ENCODE measurements at places on chromosomes 2 and 18. TPM values are rescaled to one million over a fixed set of nuclear protein-coding genes. Genes with fewer than 3 reads are reported as not detected.
A peak's percentile ranks its signal among the peaks of the same experiment; 100 is the strongest.

- DNase-seq, result no peak
Measured at GRCh38 chr2:32947484-32948143, 861 bp downstream of the LTBP1 start.

Gene LRRTM1
- not detected for total RNA-seq

DNA sequence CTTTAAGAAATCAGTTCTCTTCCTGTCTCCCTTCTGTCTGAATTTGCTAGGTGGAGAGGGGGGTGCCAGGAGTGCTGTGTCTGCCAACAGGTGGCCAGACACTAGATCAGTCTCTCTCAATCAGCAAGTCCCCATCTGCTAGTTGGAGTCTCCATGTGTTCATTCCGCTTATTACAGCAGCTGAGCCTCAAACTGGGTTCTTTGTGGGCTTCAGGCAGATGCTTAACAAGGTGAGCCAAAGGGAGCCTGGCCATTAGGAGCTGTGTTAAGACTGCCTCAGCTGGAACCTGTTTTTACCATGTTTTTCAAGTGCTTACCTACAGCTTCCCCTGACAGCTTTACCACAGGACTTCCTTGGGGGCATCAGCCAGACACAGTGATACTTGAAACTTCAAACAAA is 401.9 kb downstream of the LRP1B start:
- DNase-seq, result no peak

- DNase-seq, result no peak
Measured at GRCh38 chr2:37091873-37092272, 7.6 kb downstream of the GPATCH11 start.

Gene PKP4
- total RNA-seq, result 69.3 TPM

- DNase-seq, result no peak
Measured at GRCh38 chr2:241936457-241937133, 67.1 kb downstream of the RTP5 start.

- no peak for DNase-seq
Measured at GRCh38 chr2:156492979-156493378, 56.8 kb downstream of the GPD2 start.

- DNase-seq, result no peak
Measured at GRCh38 chr2:97931858-97932225, 63.9 kb downstream of the TMEM131 start.

DNA sequence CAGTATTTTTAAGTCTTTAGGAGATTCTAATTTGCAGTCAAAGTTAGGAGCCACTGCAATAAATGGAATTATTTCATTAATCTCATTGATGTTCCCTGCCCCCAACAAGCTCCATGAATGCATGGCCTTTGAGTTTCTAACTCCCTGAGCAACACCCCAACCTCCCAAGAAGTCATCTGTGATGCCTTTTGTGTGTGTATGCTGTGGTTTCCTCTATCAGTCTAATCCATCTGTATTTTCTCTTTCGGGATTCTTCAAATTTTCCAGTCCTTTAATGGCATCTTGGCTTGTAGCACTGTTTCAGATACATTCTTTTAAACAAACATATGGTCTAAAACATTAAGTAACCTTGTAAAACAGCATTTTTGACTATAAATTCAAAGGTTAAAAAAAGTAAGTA is 16.8 kb downstream of the SERPINB10 start:
- no peak for DNase-seq

GRCh38 chr2:79512442-79513401 is at the start of gene CTNNA2:
Gene CTNNA2 (plus strand): TSS chr2:79513051.
- no peak for DNase-seq

Gene CAPN14
- 0.10 TPM for total RNA-seq

Gene FOXI3
- total RNA-seq, result not detected

- no peak for DNase-seq
Measured at GRCh38 chr2:68811364-68811763, 59.8 kb downstream of the BMP10 start.

Gene CAPG
- 77.6 TPM for total RNA-seq

DNA sequence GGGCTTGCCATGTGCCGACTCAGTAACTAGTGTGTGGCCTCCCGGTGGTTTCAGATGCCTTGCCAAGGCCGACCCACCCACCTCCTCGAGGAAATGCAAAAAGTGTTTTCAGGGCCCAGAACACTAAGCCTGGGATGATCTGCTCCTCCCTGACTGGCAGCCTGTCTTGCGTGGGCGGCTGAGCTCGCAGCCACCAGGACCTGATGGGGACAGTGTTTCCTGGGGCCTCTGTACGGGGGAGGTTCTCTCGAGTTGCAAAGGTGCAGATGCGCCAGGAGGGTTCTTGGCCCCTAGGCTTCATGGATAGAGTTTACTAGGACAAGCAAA is 85.2 kb downstream of the GLI2 start:
- peak; percentile 56 for DNase-seq

DNA sequence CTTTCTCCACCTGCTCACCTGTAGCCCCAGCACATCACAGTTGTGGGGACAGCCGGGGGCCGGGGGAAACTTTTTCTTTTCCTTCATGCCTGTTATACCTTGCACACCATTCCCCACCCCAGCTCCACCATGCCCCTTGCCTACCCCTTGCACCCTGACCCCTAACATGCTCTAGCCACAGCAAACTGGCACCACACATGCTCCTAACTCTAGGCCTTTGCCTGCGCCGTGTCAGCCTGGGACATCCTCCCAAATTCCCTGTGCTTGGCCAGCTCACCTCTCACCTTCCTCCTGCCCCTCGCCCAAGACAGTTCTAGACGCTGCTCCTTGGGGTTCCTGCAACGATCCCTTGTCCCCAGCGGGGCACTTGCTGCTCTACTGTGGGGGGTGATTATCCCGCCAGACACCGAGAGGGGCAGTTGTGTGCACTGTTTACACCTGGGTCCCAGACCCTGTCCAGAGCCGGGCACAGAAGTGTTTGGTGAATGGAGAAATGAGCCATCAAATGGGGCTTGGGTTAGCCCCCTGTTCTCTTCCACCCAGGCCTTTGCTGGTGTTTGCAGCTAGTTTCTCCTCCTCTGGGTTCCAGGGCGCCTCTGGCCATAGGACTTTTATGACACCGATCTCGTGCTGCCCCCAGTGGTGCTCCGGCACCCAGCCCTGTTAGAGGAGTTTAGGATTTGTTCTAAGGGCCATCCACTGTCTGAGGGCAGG is 129.8 kb downstream of the CTIF start:
- peak; percentile 62 for DNase-seq

Gene PAIP2B
- total RNA-seq, result 0.73 TPM

DNA sequence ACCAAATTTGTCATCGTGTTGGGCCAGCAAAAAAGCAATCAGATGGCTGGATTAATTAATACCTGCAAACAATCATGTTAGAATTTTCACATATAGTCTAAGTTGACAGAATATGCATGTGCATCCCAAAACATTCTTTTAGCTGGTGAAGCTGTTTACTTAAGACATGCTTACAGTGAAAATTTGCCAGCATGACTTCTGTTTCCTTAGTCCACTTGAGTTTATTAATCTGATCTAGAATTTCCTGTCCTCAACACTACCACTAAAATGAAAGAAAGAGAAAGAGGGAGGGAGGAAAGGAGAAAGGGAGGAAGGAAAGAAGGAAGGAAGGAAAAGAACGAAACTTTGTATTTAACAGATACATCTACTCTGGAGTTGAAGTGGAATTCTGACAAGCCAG is 2109.9 kb upstream of the PIK3C3 start:
- DNase-seq, result no peak

- no peak for DNase-seq
Measured at GRCh38 chr18:35174093-35174731, 66.6 kb upstream of the ZNF397 start.

DNA sequence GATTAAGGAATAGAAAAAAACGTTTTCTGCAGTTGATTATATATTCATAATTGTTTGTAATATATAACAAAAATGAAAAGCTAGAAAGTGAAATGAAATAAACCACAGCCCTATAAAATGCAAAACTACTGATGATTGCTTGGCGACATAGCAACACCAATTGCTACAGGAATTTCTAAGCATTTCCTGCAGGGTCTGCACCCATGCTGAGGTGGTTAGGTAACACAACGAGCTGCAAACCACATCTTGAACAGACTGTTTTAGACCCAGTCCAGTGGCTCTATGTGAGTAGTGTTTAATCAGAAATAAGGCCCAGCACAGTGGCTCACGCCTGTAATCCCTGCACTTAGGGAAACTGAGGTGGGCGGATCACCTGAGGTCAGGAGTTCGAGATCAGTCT is 17.2 kb upstream of the UGT1A9 start:
- DNase-seq, result no peak

DNA sequence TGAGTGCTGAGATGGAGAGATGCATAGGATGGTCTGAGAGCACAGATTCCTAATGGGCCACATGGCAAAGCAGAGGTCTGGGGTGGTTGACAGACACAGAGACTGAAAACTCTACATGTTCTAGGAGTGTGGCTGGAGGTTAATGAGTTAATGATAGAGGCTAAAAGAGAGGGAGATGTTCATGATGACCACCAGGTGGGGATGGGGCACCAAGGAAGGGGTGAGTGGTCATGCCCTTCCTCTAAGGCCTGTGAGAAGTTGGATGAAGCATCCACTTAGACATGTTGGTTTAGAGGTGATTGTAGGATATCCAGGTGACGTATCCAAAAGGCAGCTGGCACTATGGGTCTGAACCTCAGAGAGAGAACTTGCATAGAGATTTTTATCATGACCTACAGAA is 102.1 kb downstream of the LRP2 start:
- no peak for DNase-seq

GRCh38 chr2:3377279-3377611 is 373 bp downstream of the EIPR1 start:
- DNase-seq, result no peak

DNA sequence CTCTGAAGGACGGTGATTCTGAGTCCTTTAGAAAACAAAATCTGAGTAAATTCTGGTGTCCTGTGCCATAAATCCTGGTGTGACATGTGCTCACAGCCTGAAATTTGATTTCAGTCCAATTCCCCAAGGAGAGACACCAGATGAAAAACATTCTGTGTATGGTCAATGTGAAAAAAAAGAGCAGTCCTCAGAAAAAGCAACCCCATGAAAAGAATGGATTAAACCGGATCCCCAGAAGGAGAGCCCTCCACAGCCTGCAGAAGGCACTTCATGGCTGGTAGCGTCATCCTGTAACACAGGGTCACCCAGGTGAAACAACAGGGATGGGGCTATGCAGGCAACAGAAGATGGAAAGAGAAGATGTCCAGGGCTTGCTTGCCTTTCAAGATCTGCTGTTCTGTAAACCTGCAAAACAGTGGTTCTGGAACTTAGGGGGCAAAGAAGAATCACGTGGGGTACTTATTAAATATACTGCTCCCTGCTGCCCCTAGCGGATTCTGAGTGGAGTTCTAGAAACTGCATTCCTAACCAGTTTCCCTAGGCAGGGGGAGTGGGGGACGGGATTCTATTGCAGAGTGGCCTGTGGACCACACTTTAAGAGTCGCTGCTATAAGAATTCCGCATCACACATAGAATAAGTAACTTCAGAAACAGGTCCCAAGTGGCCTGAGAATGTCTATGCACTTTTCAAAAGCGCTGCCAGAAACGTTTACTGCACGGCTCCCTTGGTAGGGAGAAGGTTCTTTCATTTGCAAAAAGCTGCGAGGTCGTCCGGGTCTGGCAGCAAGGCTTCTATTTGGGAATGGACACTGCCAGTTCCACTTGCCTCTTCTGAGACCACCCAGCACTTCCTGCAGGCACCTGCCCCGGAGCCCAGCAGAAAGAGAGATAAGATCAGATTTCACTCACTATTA is 118.9 kb upstream of the ARL5A start:
- no peak for DNase-seq

Measured in chondrocyte (in vitro differentiated cells).